ENCODE measurements at places on chromosomes 6 and 20. TPM values are rescaled to one million over a fixed set of nuclear protein-coding genes. Genes with fewer than 3 reads are reported as not detected.
A peak's percentile ranks its signal among the peaks of the same experiment; 100 is the strongest.

GRCh38 chr6:30893666-30894065 is 9.3 kb downstream of the DDR1 start:
- peaks cover 23% of the 10 kb centered on the region for H3K36me3 ChIP-seq
- DNase-seq, result no peak
- H3K4me3 ChIP-seq, result no peak overlapping the region
- H3K4me1 ChIP-seq, result no peaks in the 10 kb centered on the region
- no peak overlapping the region for H3K27ac ChIP-seq

DNA sequence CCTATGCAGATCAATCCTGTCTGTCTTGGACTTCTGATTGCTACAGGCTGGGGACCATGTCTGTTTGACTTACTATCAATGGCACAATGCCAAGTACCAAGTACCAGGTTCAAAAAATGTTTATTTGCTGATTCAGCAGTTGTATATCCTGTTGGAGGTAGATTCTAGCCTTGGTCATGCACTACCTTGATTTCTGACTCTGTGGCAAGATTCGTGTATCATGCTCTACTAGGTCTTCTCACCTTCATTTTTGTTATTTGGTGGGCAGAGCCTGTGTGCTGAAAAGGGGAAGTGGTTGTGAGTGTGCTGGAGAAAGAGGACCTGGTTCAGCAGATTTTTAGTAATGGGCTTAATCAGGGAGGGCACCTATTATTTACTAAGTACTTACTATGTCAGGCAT is 192.4 kb upstream of the MYLIP start:
- no peak overlapping the region for H3K4me3 ChIP-seq
- no peak overlapping the region for H3K27ac ChIP-seq
- DNase-seq, result no peak
- H3K27me3 ChIP-seq, result no peaks in the 10 kb centered on the region
- H3K4me1 ChIP-seq, result no peaks in the 10 kb centered on the region
- no peaks in the 10 kb centered on the region for H3K36me3 ChIP-seq

DNA sequence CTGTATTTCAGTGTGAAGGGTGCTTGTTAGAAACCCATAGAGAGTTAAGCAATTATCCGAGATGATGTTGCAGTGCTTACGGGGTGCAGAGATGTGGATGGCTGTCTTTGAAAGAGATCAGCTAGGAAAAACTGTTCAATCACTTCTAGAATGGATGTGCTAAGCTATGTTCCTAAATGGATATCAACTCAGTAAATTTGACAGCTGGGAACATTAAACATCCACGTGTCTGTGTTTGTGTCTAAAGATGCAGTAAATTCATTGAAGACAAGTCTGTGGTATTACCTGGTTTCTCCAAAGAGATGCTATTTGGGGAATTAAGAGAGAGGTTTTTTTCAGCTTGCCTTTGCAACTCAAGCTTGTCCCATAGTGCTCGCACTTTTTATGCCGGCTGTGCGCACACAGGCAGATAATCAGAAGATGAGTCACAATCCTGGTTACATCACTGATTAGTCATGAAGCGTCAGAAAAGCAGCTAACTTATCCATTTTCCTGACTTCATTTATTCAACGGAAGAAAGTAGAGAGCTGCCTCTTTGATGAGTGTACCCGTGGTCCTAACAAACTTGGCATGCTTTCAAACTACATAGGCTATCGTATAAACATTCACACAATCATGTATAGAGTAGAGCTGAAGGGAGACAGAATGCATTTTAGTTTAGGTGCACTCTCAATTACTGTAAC is 691.7 kb upstream of the SLC35B3 start:
- H3K36me3 ChIP-seq, result no peaks in the 10 kb centered on the region
- no peaks in the 10 kb centered on the region for H3K4me1 ChIP-seq
- no peaks in the 10 kb centered on the region for H3K27me3 ChIP-seq
- no peak for DNase-seq
- H3K4me3 ChIP-seq, result no peak overlapping the region

DNA sequence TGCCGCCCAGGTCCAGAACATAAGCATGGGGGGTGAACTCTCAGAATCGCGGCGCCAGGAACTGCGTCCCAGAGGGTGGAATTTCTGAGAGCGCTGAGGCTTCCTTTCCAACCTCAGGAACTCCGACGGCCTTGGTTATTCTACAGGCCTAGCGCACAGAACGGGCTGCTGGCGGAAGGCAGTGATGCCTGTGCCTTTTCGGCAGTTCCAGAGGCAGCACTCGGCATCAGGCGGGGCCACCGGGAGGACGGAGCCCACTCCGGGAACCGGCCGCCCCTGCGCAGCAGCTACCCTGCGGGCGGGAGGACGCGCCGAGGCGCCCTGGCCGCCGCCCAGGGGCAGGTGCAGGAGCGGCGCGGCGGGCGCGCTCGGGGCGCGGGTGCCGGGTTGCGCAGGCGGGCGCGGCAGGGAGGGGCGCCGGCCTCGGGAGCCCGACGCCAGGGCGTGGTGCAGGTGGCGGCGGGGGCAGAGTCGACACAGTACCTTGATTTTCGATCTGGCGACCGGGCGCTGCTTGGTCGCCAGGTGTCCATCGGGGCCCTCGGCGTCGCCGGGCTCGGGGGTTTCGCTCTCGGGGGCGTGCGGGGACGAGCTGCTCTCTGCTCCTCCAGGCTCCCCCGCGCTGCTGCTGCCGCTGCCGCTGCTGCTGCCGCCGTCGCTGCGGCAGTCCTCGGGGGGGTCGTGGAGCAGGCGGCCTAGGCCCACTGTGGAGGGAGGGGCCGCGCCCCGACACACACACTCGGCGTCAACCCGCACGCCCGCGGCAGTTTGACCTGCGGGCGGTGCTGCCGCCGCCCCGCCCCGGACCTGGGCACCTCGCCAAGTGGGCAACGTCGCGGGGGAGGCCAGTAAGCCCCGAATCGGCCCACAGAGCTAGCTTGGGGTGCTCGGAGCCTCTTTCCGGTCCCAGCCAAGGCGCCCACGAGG is 1.3 kb downstream of the OVOL2 start:
- no peaks in the 10 kb centered on the region for H3K4me1 ChIP-seq
- no peaks in the 10 kb centered on the region for H3K36me3 ChIP-seq
- peak overlapping the region; percentile 87 for H3K27ac ChIP-seq
- H3K27me3 ChIP-seq, result no peaks in the 10 kb centered on the region
- H3K4me3 ChIP-seq, result peak overlapping the region; percentile 60
- no peak for DNase-seq

DNA sequence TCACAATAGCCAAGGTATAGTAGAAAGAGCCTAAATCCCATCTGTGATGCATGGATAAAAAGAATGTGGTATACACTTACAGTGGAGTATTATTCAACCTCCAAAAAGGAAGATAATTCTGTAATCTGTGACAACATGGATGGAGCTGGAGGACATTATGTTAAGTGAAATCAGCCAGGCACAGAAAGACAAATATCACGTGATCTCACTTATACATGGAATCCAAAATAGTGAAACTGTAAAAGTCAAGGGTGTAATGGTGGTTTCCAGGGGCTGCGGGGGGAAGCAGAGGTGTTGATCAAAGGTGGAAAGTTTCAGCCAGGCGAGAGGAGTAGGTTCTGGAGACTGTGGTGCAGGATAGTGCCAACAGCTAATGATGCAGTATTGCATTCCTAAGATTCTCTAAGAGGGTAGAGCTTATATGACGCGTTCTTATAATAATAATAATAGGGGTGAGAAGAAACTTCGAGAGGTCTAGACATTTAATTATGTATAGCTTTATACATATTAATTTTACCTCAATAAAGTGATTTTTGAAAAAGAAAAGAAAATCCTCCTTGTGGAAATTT is 246.1 kb downstream of the FOXA2 start:
- H3K27me3 ChIP-seq, result no peaks in the 10 kb centered on the region
- DNase-seq, result no peak
- H3K4me3 ChIP-seq, result no peak overlapping the region

- H3K27me3 ChIP-seq, result no peaks in the 10 kb centered on the region
- peaks cover 7% of the 10 kb centered on the region for H3K4me1 ChIP-seq
- no peaks in the 10 kb centered on the region for H3K36me3 ChIP-seq
- no peak overlapping the region for H3K4me3 ChIP-seq
Observed at GRCh38 chr6:145887969-145888368, 73.4 kb upstream of the FBXO30 start.

GRCh38 chr20:38049800-38050199 is 16.3 kb downstream of the RPRD1B start:
- peak; percentile 24 for DNase-seq
- H3K4me1 ChIP-seq, result no peaks in the 10 kb centered on the region
- no peak overlapping the region for H3K4me3 ChIP-seq
- H3K27ac ChIP-seq, result no peak overlapping the region
- H3K36me3 ChIP-seq, result no peaks in the 10 kb centered on the region

GRCh38 chr20:10848810-10849370 is 175.1 kb upstream of the JAG1 start:
- H3K4me3 ChIP-seq, result no peak overlapping the region
- H3K27ac ChIP-seq, result no peak overlapping the region
- DNase-seq, result no peak
- H3K36me3 ChIP-seq, result no peaks in the 10 kb centered on the region
- no peaks in the 10 kb centered on the region for H3K27me3 ChIP-seq

The SMOC2 gene
- total RNA-seq, result 17.8 TPM

The SRMS gene
- total RNA-seq, result 0.34 TPM

The RSPO3 gene
- total RNA-seq, result 4.8 TPM

The LINC00237 gene
- not detected for total RNA-seq

The ABHD16B gene
- total RNA-seq, result 1.6 TPM

The HFE gene
- 16.6 TPM for total RNA-seq

The SALL4 gene
- total RNA-seq, result 12.6 TPM

Data from prostate gland (tissue), 2 donors.